ENCODE measurements at places on chromosomes 7 and 10. TPM values are rescaled to one million over a fixed set of nuclear protein-coding genes. Genes with fewer than 3 reads are reported as not detected.
A peak's percentile ranks its signal among the peaks of the same experiment; 100 is the strongest.

GRCh38 chr10:86357041-86357440, 9.6 kb downstream of the GRID1 start:
- no peak overlapping the region for H3K4me3 ChIP-seq
- H3K36me3 ChIP-seq, result no peaks in the 10 kb centered on the region
- H3K27ac ChIP-seq, result no peak overlapping the region

GRCh38 chr10:64813391-64813790, 1292.2 kb downstream of the REEP3 start:
- no peaks in the 10 kb centered on the region for H3K4me1 ChIP-seq
- no peak overlapping the region for H3K27ac ChIP-seq
- H3K27me3 ChIP-seq, result no peaks in the 10 kb centered on the region

GRCh38 chr7:101094791-101095375, 9.6 kb downstream of the TRIM56 start:
- no peak overlapping the region for H3K4me3 ChIP-seq
- DNase-seq, result no peak
- H3K27ac ChIP-seq, result peak overlapping the region; percentile 73
- no peaks in the 10 kb centered on the region for H3K36me3 ChIP-seq

GRCh38 chr10:101400585-101400984, 46.6 kb downstream of the BTRC start:
- no peak overlapping the region for H3K4me3 ChIP-seq
- no peaks in the 10 kb centered on the region for H3K4me1 ChIP-seq
- no peak for DNase-seq
- H3K36me3 ChIP-seq, result no peaks in the 10 kb centered on the region
- no peaks in the 10 kb centered on the region for H3K27me3 ChIP-seq

- no peak for DNase-seq
- no peak overlapping the region for H3K27ac ChIP-seq
- H3K27me3 ChIP-seq, result no peaks in the 10 kb centered on the region
- H3K4me1 ChIP-seq, result no peaks in the 10 kb centered on the region
Observed at GRCh38 chr7:1927937-1928644, 258.0 kb downstream of the ELFN1 start.

DNA sequence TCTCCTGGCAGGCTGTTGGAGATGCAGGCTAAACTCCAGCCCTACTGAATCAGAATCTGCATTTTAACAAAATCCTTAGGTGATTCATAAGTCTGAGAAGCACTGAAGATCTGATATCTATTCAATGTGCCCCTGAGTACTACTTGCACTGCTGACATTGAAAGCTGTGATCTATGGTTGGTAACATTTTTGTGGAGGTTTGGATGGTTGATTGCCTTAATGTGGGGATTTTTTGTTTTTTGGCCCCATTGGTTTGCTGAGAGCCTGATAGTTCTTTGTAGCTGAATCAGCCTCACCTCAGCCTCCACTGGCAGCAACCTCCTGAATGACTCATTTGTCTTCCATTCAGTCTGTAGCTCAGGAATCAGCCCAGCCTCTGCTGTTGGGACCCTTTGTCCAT, 14.7 kb upstream of the LRRN3 start:
- no peak overlapping the region for H3K4me3 ChIP-seq
- DNase-seq, result no peak
- H3K4me1 ChIP-seq, result no peaks in the 10 kb centered on the region
- no peaks in the 10 kb centered on the region for H3K27me3 ChIP-seq

GRCh38 chr7:1665549-1666316, 4.3 kb upstream of the ELFN1 start:
- H3K4me3 ChIP-seq, result peak overlapping the region; percentile 81
- H3K36me3 ChIP-seq, result no peaks in the 10 kb centered on the region
- peak overlapping the region; percentile 95 for H3K27ac ChIP-seq
- H3K27me3 ChIP-seq, result no peaks in the 10 kb centered on the region
- no peak for DNase-seq

- H3K27ac ChIP-seq, result no peak overlapping the region
- DNase-seq, result no peak
- no peaks in the 10 kb centered on the region for H3K4me1 ChIP-seq
- no peak overlapping the region for H3K4me3 ChIP-seq
- no peaks in the 10 kb centered on the region for H3K36me3 ChIP-seq
Observed at GRCh38 chr10:30553018-30553625, 76.4 kb downstream of the LYZL2 start.

DNA sequence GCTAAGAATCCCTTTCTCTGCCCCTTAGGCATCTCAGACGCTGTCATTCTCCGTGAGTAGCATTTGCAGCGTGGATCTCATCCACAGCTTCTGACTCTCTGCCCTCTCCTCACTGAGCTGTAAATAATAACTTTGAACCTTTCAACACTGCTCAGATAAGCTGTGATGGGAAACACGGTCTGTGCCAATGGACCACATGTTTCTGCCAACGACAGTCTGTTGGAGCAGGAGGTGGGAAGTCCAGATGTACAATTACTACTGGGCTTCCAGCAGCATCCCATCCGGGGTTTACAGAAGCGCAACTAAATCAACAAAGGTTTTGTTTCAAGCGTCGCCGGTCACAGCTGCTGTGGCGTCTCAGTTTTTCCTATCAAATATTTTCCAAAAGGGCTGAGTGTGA, 1110.6 kb downstream of the TYW1 start:
- no peak overlapping the region for H3K27ac ChIP-seq
- no peak overlapping the region for H3K4me3 ChIP-seq
- no peaks in the 10 kb centered on the region for H3K4me1 ChIP-seq
- DNase-seq, result no peak
- H3K36me3 ChIP-seq, result no peaks in the 10 kb centered on the region

DNA sequence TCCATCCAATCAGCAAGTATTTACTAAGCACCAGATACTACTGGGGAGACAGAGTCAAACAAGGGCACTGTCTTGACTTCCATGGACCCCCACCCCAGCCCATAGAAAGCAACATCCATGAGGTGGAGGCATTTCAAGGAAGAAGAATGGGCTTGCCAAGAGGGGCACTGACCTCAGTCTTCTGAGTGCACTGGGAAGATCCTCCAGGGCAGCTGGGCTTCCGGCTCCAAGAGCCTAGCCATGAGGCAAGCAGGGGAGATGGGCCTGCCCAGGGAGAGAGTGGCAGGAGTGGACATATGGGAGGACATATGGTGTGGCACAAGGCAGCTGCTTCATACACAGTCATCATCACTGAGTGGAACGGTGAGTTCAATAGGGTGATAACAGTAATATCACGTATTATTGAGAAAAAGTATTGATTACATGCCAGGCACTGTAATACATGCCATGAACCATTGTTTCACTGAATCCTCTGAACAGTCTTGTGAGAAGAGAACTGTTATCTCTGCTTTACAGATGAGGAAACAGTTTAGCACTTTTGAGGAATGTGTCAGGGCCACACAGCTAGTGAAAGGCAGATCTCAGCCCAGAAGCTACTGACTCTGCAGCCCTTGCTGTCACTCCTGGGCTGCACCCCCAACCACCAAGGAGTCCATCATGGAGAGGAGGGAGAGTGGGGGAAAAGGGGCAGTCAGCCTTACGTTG, 331.7 kb upstream of the ZMIZ1 start:
- no peaks in the 10 kb centered on the region for H3K4me1 ChIP-seq
- no peak for DNase-seq
- H3K27me3 ChIP-seq, result peaks cover 5% of the 10 kb centered on the region
- no peaks in the 10 kb centered on the region for H3K36me3 ChIP-seq
- no peak overlapping the region for H3K27ac ChIP-seq

DNA sequence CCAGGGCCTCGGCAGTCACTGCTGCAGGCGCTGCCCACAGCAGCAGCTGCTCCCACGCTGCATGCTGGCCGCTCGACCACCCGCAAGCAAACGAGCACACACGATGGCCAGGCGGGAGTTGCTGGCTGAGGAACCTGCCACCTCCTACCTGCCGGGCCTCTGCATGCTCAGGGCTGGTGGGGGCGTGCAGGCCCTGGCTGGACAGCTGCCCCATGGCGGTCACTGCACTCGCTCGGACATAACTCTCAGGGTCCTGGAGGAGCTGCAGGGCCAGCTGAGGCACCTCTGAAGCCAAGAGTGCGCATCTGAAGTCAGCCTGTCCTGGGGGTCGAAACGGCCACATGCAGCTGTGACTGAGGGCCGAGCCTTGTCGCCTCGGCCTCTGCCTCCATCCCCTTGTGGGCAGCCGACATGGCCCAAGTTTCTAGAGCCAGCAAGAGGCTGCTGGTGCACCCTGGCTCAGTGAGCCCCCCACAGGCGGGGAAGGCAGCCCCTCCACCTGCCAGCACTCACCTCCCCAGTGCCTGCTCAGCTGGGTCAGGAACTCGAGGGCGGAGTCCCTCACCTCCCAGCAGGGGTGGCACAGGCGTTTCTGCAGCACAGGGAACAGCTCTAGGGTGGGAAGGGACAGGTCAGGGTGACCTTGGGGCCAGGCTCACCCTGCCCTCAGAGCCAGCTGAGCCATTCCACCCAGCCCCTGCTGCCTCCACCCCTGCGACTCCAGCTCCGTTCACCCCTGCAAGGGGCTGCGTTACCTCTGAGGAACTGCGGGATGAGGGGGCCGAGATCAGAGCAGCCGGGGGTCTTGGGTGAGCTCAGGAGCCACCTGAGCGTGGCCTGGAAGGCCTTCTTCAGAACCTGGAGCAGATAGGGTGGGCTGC, 16.1 kb downstream of the BRAT1 start:
- no peaks in the 10 kb centered on the region for H3K27me3 ChIP-seq
- DNase-seq, result no peak
- no peak overlapping the region for H3K27ac ChIP-seq
- H3K4me1 ChIP-seq, result no peaks in the 10 kb centered on the region

DNA sequence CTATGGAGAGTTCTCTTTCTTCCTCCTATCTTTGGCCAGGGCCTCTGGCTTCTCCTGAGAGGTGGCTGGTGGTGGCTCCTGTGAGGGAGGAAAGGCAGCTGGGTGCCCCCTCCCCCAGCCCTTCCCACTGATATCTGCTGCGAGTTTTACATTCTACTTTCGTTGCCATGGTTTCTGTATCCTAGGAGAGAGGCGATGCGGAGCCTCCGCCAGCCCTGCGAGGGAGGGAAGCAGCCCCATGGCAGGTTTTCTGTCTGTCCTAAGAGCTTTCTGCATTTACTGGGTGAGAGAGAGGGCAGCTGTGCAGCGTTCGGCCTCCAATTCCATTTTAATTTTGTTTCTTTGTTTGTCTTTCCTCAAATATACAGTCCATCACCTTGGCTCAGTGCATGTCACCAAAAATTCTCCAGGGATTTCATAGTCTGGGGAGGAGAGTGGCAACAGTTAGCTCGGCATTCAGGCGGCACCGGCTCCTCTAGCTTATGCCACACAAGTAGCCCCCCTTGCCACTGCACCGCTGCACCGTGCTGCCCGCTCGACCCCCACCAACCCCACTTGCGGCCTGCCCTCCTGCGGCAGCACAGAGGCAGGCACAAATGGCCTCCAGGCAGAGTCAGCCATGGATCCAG, 20.4 kb downstream of the DNAJB12 start:
- H3K27me3 ChIP-seq, result no peaks in the 10 kb centered on the region
- peak overlapping the region; percentile 50 for H3K27ac ChIP-seq
- H3K4me3 ChIP-seq, result no peak overlapping the region
- no peak for DNase-seq

DNA sequence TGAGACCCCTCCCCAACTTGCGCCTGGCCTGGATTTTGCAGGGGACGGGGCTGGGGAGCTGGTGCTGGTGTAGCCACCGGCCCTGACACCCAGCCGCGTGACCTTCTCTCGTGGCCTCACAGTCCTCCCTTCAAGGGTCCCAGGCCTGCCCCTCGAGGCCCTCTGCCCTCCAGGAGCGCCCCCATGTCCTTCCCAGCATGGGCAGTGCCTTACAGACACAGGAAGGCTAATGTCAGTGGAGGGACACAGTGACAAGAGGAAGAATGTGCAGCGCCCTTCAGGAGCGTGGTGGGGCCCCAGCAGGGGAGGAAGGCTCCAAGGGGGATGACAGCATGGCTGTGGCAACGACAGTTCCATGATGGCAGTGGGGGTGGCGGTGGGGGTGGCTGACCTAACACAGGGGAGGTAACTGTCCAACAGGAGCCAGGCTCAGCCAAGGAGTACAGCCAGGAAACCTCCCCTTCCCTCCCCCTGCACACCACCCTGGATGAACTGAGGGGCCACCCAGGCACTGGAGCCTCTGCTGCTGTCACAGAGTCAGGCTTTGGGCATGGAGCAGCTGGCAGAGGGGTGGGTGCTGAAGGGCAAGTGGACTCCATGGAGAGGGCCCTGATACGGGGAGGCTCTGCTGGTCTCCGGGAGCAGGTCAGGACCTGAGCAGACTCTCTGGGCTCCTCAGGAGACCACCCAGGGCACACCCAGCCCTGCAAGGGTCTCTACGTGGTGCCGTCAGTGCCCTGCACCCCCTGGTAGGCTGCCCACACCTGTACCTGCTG, 76.0 kb upstream of the RET start:
- no peaks in the 10 kb centered on the region for H3K4me1 ChIP-seq
- peaks cover 2% of the 10 kb centered on the region for H3K27me3 ChIP-seq
- H3K36me3 ChIP-seq, result no peaks in the 10 kb centered on the region
- no peak overlapping the region for H3K4me3 ChIP-seq
- no peak for DNase-seq
- no peak overlapping the region for H3K27ac ChIP-seq

GRCh38 chr10:110773693-110774068, 98.0 kb upstream of the PDCD4 start:
- H3K27ac ChIP-seq, result no peak overlapping the region
- no peaks in the 10 kb centered on the region for H3K36me3 ChIP-seq
- DNase-seq, result no peak
- H3K4me3 ChIP-seq, result no peak overlapping the region
- peaks cover 7% of the 10 kb centered on the region for H3K4me1 ChIP-seq
- H3K27me3 ChIP-seq, result peaks cover 9% of the 10 kb centered on the region

The ADO gene
- 24.9 TPM for total RNA-seq

The EPHA1 gene
- 0.39 TPM for total RNA-seq

The SH2D4B gene
- 0.10 TPM for total RNA-seq

The TWNK gene
- 30.5 TPM for total RNA-seq

The ITGA8 gene
- total RNA-seq, result 0.18 TPM

The IFIT1B gene
- not detected for total RNA-seq

The ABCA13 gene
- total RNA-seq, result 1.7 TPM

The FRMD4A gene
- 7.1 TPM for total RNA-seq

Measured in Panc1 (cell line).